Inflammatory macrophage (primary cell): ENCODE measurements at places on chromosomes 7 and 10.

DNA sequence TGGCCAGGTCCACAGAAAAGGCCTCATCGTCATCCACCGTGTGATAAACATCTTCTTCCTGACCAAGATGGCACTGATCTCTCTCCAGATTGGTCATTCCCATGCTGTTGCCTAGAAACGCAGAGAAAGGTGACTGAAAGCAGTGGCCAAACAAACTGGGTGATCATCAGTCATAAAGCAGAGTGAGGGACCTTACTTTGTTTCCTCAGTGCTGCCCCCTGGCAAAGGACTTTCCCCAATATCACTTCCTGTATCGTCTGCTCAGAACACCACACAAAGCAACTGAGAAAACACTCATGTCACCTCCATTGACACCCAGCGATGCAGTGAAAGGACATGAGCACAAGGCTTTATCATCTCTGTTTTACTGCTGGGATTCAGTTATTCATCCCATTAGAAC lies 40.0 kb upstream of the TM9SF3 start:
- DNase-seq: no peak

DNA sequence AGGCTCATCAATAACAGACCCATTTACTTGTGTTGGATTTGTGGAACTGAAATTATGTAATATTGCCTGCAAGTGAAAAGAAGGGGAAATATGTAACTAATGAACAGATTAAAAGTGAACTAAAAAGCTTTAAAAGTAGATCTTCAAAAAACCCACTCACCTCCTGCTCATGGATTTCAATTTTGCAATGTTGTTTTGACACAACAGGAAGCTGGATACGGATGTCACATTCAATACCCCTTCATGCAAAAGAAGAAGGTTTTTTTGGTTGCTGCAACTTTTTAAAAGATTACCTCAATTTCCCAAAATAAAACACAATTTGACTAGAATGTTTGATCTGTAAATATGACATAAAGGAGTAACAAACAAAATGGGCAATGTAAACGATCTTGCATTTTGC lies 3.3 kb downstream of the MKI67 start:
- peak; percentile 75 for DNase-seq

GRCh38 chr10:106111246-106111645 lies 1053.3 kb downstream of the SORCS1 start:
- no peak for DNase-seq

- DNase-seq: no peak
Observed at GRCh38 chr7:126791306-126791705, 461.4 kb downstream of the GRM8 start.

DNA sequence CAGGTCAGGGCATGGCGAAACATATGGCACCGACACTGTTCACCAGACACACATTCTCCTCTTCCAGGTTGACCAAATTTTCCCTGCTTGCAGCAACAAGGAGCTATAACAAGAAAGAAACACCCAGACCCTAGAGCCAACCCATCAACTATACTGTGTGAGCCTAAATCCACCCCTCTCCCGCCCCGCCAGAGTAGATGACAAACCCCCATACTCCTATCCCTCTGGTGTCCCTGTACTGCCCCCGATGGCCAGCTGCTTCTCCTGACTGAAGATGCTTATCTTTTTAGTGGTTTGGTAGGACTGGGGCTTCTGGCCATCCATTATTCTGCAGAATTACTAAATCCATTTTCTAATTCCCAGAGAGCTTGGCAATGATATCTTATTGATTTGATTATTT lies 70.1 kb upstream of the EEPD1 start:
- DNase-seq: peak; percentile 5

DNA sequence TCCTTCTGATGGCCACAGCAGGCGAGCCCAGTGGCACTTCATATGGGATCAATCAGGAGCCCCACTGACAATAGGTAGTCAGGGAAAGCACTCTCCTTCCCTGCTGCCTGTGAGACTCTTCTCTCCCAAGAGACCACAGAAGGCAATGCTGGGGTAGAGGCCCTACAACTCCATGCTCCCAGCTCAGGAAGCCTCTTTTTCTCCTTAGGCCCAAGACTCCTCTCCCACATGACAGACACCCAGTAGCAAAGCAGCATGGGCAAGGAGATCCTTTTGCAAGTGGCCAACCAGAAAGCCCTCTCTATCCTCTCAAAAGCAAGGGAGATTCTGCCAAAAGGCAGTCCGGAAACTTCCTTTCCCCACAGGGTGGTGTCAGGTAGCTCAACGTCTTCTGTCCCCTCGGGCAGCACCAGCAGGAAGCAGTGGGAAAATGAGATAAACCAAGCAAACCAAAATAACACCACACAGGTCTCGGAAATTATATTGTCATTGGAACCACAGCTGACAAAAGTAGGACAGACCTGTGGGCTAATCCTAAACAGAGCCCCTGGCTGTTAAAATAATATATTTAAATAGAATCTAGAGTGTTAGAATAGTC lies 172.7 kb upstream of the GDF10 start:
- no peak for DNase-seq

DNA sequence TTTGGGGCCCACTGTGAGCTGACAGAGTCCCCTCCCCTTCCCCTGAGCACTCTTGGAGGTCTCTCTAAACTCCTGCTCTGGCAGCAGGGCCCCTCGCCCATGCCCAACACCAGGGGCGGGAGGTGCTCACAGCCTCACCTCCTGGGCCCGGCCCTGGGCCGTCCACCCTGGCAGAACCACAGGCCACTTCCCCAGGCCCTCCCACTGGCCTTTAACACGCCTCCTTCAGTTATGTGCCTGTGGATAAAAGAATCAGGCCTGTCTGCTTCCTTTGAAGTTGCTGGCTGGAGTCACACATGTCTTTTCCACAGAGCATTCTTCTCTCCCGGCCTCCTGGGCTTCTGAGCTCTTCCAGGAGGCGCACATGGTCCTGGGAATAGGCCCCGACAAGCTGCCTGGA lies 10.2 kb downstream of the MYL10 start:
- no peak for DNase-seq
